LNCaP clone FGC (cell line): ENCODE measurements at places on chromosomes 2 and 18.

GRCh38 chr2:47070920-47071824 is 83.9 kb downstream of the STPG4 start:
- DNase-seq = no peak

DNA sequence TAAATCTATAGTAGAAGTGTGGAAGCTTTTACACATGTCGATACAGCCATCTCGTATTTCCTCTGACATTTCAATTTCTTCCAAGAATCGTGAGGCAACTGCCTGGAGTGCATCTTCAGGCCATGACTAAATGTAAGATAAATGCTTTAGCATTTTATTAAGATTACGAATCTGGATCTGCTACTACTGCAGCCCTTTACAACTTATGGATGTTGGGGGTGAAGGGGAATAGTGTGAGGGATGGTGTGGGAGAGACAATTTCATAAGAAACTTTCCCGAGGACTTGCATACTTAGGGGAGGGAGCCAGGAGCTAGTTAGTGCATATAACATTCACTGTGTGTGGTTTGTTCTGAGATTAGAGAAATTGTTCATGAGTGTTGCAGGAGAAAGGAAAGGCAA is 204.8 kb downstream of the SLC39A10 start:
- DNase-seq = no peak

- DNase-seq = no peak
Observed at GRCh38 chr2:25356088-25356487, 14.4 kb upstream of the DNMT3A start.

DNA sequence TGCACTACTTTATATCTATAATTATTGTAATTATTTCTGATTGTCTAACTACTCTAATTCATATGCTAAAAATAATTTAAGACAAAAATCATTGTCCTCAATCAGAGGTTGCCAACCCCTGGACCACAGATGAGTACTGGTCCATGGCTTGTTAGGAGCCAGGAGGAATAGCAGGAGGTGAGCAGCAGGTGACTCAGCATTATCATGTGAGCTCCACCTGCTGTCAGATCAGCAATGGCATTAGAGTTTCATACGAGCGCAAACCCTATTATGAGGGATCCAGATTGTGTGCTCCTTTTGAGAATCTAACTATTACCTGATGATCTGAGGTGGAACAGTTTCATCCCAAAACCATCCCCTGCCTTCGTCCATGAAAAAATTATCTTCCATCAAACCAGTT is 1434.4 kb downstream of the LRP1B start:
- no peak for DNase-seq

- no peak for DNase-seq
Observed at GRCh38 chr18:43682196-43682595, 404.9 kb upstream of the SYT4 start.

DNA sequence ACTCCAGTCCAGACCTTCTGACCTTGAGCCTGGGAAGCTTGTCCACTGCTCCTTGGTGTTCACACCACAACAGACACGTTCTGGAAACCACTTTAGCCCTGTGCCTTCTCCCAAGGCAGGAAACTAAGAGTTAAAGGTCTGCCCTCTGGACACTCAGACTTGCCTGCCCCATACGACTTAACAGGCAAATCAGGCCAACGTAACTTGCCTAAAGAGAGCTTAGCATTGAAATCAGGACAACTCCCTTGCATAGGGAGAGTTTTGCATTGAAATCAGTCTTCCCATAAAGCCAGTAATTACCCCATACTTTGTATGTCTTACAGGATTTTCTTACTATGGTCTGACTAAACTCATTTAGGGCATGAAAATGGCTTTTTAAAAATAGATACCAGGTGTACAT is 18.5 kb downstream of the NFE2L2 start:
- no peak for DNase-seq

GRCh38 chr2:57408587-57408986 is 638.0 kb upstream of the VRK2 start:
- DNase-seq = no peak

- DNase-seq = no peak
Observed at GRCh38 chr2:224069172-224069571, 30.1 kb upstream of the SERPINE2 start.

DNA sequence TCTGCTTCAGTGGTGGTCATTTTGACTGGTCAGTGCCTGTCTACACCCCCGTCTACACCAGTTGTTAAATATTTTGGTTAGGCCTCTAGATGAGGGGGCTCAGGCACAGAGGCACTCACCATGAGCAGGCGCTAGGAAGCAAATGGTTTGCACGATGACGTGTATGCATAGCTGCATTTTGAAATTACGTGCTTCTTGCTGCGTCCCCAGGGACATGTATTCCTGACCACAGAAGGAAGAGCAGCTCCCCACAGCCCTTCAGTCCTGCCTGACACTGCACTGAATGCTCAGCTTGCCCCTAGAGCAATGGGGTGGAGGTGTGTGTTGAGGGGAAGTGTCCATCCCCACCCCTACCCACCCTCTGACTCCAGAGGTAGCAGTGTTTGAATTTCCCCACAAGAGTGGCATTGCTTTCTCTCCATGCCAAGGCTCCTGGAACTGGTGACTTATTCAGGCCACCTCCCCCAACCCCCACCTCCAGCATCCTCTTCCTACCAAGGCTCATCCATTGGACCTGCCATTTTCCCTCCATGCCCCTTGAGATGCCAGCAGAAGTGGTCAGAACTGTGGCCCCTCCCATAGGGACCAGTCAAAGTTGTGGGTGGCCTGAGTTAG is 11.4 kb upstream of the ZAP70 start:
- DNase-seq = no peak

DNA sequence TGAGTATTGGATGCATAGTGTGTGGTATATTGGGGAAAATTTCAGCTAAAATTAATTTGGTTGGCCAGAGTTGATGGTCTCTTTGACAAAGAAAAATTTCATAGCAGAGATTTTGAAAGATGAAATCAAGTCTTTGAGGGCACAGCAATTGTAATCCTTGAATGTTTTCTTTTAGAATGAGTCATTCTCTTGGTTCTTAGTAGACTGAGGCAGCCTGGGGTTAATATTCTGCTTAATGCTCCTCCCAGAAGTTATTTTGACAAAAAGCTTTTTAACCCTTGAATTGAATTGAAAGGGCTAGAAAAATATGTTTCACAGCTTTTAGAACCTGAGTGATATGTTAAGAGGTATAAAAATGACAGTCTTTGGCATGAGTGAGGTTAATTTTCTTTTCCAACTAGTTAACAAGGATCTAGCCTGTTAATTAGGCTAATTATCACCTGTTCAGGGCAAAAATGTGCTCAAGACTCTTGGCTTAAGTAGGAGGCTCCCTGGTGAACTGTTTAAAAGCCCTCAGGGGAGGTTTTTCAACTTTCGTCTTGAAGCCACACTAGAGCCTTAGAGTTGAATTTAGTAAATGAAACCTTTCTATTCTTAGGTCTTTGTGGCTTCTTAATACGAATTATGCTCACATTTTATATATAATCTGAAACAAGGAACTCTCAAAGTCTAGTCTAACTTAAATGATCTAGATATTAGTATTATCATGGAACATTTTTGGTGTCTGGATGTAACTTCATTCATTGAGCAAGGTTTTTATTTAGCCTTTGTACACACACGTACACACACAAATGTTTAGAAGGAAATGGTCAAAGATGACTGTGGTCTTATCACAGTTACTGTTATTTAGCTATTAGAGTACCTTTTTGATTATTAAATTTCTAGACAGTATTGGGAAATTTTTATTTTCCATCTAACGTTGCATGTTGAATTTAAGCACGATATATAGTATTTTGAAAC is 272.5 kb downstream of the ZNF407 start:
- DNase-seq = no peak

GRCh38 chr2:219496825-219497494 is 1.7 kb upstream of the GMPPA start:
- DNase-seq = no peak

DNA sequence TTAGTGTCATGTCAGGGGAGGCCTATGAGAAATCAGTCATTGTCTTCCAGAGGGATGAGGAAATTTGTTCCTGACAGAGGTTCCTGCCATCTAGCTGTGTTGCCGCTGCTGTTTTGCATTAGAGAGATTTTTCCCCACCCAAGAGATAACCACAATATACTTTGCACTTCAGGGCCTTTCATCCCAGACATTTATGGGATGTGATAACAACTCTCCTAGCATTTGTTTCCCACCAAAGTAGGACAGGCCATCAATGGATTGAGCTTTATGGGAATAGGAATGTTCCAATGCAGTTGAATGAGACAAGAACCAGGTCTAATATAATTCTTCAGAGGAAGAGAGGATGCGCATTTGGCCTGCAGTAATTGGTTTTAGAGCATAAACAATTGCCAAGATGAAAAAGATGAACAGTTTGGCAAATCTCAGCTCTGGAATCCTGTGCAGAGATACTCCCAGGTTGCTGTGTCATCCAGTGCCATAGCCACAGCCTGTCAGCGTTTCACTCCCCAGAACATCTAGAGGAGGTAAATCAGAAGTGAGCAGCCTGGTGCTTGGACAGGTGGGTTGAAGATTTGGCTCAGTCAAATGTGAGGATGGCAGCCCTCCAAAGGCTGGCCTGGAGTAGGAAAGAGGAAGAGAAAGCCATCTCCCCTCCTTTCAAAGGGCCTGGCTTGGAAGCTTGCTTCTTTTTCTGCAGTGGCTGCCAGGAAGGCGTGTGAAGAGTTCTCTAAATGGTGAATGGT is 93.7 kb upstream of the SETBP1 start:
- DNase-seq = no peak

DNA sequence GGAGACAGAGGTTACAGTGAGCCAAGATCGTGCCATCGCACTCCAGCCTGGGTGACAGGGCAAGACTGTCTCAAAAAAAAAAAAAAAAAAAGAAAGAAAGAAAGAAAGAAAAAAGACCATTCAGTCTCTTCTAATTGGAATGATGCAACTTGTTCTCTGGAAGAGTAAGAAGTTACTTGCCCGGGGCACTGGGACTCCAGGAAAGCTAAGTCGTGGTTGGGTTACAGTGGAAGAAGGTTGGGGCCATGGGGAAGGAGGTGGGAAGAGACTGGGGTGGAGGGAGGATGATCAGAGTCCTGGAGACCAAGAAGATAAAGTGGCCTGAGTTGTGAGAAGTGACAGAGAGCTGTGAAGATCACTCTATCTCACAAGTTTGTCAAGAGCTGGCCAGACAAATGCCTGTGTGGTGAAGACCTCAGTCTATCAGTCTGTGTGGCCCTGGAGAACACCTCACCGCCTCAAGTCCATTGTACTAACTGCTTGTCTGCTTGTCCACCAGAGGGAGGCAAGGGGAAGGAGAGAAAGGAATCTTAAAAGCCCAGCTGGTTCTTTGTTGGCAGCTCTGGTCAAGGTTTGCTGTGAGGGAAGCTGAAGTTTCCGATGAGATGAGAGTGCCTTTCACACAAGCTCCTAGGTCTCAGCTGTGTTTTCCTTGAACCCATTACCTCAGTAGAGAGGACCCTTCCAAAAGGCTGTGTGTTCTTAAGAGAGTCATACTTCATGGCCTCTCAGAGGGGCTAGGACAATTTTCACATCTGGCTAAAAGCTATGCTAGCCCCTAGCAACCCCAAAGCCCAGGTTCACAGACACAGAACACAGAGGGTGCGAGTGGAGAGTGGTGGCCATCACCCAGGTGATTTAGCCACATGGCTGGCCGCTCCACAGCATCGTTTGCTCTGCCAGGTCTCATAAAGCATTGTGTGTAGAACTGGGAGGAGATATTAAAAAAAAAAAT is 72.0 kb upstream of the TMEM178A start:
- DNase-seq = peak; percentile 41

- no peak for DNase-seq
Observed at GRCh38 chr2:191041418-191042161, 27.6 kb upstream of the STAT1 start.

- no peak for DNase-seq
Observed at GRCh38 chr2:45774688-45775244, 123.3 kb downstream of the PRKCE start.

- DNase-seq = no peak
Observed at GRCh38 chr2:8528863-8529262, 153.0 kb upstream of the ID2 start.

- DNase-seq = no peak
Observed at GRCh38 chr2:118529908-118530599, 317.4 kb downstream of the EN1 start.
